ENCODE measurements at places on chromosomes 2 and 18.

GRCh38 chr2:3664925-3665324 is 6.9 kb downstream of the ALLC start:
- no peak for DNase-seq

- DNase-seq = no peak
Observed at GRCh38 chr2:136394136-136395060, 276.4 kb upstream of the CXCR4 start.

GRCh38 chr2:149191915-149192314 is 138.5 kb upstream of the LYPD6 start:
- DNase-seq = no peak

DNA sequence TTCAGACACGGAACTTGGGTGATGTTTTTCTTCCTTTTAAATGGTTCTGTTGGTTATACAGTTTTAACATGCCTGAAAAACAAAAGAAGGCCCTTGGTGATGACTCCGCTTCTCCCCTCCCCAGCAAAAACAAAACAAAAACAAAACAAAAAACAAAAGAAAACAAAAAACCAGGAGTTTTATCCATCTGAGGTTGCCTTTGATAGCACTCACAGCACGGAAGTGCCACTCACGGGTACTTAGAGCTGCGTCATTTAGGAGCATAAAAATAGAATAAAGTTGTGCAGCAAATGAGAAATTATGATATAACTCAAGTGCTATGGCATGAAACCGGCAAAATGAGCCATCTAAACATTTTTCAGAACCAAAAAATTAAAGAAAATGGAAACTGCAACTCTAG is 57.7 kb downstream of the ZEB2 start:
- no peak for DNase-seq

DNA sequence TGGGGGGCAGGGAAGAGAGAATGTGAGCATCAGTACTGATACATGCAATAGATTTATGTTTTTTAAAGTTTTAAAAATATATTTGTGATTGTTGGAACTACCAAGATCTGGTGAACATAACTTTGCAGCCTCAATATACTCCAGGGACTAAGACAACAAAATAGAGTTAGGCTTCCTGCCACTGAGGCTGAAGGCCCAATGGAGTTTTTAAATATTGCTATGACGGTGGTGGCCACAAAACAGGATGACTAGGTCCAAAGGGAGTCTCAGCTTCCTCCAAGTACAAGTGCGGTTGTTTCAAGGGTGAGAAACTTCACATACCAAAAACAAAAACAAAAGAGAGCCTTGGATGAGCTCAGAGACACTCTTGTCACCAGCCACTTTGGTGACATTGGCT is 72.9 kb downstream of the CCBE1 start:
- no peak for DNase-seq

GRCh38 chr2:140416577-140416976 is 1636.4 kb upstream of the NXPH2 start:
- DNase-seq = no peak

GRCh38 chr18:274313-274712 is 6.5 kb upstream of the THOC1 start:
- DNase-seq = no peak

DNA sequence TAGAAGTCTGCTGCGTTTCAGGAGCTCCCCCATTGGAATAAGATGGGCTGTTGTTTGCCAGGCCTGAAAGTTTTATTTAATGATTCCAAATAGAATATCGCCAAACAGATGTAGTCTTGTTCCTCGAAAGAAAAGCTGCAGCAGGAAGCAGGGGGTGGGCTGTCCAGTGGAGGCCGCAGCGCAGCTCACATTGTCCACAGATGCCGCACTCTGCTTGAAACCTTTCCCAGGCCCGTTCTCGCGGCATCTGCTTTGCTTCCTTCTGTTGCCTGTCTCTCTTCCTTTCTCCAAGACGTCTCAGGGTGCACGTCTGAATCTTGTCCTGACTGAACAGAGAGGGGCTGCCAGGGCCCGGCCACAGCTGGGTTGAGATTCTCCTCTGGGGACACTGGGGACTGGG is 12.4 kb upstream of the IGFBP2 start:
- DNase-seq = no peak

DNA sequence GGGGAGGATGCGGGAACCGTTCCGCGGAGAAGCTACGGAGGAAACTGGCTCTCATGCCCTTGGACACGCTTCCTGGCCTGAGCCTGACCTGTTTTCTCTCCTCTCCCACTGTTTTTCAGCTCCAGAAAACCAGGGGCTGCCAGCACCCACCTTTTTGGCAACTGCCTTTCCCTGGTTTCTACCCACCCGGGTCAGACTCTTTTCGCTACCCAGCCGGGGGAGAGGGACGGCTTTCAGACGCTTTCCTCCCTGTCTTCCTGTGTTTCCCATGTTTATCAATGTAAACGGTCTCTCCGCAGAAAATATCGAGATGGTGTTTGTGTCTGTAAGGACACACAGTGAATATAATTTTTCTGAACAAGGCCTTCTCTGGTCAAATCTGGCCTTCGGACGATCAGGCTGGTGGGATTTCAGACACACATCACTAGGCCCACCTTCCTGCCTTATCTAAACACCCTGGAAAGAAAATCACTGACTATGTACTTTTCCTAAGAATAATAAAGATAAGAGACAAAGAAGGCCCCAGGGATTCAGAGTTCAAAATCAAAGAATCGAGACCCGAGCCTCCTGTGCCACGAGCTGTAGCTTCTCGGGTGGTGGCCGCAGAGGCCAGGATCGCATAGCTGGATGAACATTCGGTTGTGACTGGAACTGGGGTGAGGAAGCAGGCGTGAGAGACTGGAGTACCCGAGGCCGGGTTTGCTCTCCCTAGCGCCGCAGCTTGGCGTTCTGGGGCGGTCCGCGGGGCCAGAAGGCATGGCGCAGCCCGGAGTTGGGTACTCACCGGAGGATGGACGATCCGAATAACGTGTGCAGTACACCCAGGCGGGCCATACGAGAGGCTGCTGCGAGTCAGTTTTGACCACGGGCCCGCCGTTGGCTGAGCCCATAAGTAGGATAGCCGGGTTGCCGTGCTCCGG is 1.7 kb downstream of the EN1 start:
- no peak for DNase-seq

DNA sequence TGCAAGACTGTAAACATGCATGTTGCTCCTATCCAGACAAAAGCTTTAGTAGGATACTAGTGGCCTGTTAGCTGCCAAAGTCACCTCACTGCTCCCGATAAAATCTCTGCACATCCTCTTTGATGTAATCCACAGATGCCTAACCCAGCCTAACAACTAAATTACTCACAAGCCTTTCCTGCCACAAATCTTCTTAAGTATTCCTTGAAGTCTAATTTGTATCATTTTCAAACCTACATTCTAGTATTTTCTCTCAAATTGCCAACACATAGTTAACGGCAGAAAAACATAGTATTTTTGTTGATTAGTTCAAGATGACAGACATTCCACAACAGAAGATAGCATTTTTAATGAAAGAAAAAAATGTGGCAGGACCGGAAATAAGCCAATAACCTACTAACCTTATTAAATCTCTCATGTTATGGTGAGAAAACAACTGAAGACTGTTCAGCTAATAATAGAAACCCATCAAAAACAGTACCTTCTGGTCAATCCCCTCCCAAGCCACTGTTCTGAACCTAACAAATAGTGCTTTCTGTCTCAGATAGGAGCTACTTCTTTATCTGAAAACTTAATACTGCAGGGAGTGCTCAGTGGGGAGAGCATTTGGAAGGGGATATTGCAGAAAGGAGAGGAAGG is at the start of gene MPP4:
Gene MPP4 (minus strand): TSS at position 57 of the 639 bp plus-strand sequence. CDS start 4,690 bp downstream, outside the sequence.
- no peak for DNase-seq

GRCh38 chr2:201797175-201797840 is 9.0 kb upstream of the CDK15 start:
- peak; percentile 15 for DNase-seq

DNA sequence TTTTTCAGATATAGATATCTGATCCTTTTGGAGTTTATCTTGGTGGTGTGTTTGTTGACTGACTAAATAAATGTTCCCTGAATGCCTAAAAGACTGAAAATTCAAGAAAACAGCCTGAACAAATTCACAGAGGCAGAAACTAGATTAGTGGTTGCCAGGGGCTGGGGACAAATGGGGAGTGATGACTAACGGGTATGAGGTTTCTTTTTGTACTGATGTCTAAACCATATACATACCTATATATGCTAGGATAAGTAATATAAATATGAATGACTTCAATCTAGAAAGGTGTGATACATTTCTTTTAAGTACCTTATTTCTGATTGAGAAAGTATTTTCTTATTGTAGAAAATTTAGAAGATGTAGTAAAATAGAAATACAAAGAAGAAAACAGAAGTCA is 176.9 kb upstream of the PGAP1 start:
- no peak for DNase-seq

DNA sequence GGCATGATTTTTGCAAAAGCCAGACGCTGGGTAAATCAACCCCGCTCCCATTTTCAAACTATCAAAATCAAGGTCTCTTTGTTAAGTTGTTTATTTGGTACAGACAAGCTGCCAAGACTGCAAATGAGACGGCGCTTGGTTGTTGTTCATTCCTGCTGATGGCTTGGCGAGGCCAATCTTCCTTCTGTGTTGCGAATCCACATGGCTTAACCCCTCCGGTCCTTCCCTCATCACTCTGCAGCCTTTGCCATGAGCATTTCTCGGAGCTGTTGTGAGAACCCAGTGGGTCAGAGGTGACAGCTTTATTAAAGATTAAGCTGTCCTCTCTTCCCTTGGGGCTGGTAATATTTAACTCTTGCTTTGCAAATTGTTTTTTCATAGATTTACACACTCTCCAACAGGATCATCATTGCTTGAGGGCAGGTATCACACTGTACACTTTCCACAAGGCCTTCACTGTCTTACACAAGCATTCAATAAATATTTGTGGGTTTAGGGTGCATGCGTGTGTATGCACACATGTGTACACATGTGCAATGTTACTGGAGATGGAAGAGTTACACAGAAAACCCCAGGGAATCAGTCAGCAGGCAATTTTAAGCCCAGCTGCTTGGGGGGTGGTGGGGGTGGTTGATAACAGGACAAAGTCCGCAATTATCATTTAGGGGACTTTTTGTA is 27.8 kb upstream of the KCNF1 start:
- no peak for DNase-seq

DNA sequence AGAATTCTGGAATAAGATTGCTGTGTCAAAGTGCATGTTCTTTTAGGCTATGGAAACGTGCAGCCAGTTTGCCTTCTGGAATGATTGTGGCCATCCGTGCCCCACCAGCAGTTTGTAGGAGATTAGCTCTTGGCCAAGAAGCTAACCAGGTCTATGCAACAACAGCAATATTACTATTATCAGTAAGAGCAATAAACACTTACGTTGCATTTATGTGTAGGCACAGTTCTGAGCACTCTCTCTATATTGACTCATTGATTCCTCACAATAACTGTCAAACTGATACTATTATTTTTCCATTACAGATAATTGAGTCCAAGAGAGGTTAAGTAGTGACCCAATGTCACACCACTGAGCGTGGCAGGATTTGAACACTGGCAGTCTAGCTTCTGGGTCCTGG is 186.4 kb downstream of the DYSF start:
- DNase-seq = no peak

DNA sequence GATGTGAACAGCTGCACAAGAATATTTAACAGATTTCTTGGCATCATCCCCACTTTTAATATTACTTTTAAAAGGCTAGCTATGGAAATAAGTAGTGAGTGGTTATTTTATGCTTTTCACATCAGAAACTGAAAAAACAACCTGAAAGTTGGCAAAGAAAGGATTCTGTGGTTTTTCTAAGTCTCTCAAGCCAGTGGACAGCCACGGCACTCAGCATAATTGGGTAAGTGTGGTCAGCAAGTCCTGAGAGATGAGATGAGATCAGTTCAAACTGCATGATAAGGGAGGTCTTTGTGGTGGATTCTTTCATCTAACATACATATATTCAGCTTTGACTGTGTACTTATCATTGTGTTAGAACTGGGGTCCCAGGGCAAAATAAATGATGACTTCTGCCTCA is 105.2 kb downstream of the LYPD6B start:
- no peak for DNase-seq

DNA sequence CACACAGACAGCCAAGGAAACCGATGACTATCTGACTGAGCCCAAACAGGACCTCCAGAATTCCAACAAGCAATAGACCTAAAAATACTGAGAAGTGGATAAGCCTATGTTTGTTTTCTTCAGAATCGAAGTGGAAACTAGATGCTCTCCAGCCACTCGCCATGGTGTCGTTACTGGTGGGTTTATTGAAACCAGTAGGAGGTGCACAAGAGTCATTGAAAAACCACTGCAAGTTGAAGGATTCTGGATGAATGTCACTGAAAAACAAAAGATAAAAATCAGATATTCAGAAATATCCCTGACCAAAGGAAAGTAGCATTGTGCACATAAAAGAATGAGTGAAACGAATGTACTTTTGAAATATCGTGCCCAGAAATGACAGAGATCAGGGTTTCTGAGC is 15.3 kb downstream of the TM4SF20 start:
- DNase-seq = no peak

DNA sequence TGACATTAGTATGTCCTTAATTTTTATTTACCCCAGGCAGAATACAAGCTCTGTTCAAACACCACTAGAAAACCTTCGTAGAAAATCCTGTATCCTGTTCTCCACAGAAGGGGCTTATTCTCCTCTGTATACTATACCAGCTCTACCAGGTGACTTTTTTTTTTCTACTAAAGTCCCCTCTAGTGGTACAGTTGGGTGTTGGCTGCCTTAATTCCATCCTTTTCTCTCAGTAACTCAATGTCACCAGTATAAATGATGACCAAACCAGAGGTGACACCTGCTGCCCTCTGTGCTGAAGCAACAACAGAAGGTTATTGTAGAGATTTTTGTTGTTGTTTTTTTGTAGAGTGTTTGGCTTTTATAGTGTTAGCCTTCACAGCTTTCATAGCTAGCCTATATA is 1322.0 kb downstream of the LRP1B start:
- DNase-seq = no peak

GRCh38 chr2:127619877-127620705 is 25.9 kb upstream of the GPR17 start:
- DNase-seq = no peak

DNA sequence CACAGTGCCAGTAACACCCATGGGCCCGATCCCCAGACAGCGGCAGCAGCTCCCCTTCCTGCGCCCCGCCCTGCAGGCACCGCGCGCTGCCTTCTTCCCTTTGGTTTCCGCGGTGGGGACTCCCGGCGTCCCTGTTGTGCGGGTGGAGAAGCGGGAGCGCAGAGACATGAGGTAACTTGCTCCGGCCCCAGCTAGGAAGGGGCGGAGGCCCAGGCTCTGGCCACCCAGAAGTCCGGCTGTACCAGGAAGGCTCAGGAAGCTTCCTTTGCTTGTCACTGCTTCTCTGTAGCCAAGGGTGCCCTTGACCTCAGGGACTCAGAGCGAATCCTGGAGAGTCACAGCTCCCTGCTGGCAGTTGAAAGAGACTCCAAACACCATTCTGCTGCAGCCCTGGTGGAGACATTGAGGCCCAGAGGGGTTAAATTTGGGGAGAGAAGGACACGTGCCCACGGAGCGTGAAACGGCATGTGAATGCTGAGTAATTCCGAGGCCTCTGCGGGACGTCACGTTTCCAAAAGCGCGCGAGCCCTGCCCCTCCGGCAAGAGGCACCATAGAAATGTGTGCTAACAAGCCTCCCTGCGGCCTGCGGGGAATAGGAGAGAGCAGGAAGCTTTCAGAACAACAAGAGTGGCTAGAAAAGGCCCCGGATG is 6.7 kb upstream of the ADCY3 start:
- DNase-seq = no peak

Data from AG08396 (cell line).